Cortex of kidney (tissue), 1 donor: ENCODE measurements at places on chromosomes 2 and 18.

GRCh38 chr18:4908328-4908727, 288.7 kb downstream of the AKAIN1 start:
- no peak for DNase-seq

- DNase-seq, result no peak
Observed at GRCh38 chr18:75981102-75981501, 513.9 kb downstream of the ZNF516 start.

GRCh38 chr2:239324456-239324855, 76.4 kb downstream of the HDAC4 start:
- no peak for DNase-seq

DNA sequence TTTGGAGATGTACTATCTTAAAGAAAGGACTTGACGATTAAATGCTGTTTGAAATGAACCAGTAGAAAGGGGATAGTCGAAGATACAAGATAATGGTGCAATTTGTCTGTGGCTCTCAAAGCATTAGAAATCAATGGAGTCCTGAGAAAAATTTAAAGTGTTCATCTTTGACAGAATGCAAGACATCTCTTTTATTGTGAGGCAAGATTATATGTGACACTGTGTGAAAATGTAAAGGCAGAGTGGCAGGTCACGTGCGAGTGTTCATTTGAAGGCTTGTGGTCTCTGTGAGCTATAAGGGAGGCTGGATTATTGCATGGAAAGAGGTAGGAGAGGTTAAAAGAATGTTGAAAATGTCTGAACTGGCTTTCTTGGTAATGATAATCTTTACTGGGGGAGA, 709.2 kb downstream of the DSC3 start:
- no peak for DNase-seq

DNA sequence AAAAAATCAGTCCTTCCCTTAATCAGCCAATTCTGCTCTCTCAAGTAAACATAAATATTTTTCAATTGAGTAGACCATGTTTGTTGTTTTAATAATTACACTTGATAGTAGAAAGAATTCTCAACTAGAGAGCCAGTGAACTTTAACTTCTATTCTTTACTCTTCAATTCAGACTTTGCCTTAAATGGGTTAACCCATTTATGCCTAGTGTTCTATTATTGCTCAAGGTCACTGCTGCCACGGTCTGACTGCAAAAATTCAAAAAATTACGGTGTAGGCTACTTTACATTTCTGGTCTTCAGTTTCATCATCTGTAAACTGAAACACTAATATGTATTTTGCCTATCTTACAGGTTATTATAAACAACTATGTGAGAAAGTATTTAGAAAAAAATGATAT, 103.1 kb downstream of the TLK1 start:
- DNase-seq, result no peak

DNA sequence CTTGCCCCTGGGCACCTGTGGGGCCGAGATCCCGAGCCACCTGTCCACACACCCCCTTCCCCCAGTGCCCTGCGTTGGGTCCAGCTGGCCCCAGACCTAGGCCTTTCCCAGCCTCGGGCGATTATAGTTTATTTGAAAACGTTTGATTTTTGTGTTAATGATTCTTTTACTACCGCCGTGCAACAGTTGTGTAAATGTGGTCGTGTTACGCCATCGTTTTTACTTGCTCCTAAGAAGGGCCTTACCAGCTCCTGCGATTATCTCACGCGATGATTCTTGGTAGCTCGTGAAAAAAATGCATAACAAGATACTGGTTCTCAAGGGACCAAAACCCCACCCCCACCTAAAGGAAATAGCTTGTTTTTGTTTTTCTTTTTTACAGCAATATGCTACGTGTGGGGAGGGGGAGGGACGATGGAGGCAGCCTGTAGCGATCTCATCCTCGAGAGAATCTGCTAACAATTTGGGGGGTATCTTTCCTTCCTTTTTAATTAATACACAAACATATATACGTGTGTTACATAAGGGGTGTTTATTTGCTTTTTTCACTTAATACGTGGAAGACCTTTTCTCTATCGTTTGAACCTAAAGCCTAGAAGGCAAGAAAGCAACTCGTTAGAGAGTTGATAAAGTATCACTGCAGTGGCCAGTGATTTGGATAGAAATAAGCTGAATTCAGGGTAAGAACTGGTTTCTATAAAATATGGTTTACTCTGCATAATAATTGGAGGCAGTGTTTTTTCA, 1.0 kb downstream of the ZDBF2 start:
- DNase-seq, result no peak

DNA sequence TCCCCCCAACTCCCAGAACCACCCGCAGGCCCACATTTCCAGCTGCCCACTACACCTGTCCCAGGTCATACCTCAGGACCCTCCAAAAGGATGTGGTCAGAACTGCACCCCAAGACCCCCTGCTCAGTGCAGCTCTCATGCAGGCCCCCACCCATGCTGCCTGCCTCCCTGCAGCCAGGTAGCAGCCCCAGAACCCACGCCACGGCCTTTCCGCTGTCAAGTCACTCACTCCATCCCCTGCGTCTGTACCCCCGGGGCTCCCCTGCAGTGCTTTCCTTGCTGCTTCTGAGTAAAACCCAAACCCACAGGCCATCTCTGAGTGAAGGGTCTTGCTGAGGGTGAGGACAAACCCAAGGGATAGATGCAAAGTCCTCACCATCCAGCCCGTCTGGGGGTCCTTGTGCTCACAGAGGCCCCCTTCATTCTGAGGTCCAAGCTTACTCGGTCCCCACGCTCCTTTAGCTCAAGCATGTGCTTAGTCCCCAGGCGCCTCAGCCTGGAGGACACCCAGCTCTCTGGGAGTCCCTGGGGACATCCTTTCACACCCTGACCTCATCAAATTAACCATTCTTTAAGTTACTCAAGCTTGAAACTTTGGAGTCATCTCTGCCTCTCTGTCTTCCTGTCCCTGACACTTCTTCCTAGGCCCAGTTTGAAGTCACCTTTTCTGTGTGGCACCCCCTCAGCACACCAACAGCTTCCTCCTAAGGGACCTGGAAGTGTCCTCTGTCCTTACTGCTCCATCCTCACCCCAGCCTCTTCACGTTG, 130.1 kb downstream of the SMAD7 start:
- no peak for DNase-seq

DNA sequence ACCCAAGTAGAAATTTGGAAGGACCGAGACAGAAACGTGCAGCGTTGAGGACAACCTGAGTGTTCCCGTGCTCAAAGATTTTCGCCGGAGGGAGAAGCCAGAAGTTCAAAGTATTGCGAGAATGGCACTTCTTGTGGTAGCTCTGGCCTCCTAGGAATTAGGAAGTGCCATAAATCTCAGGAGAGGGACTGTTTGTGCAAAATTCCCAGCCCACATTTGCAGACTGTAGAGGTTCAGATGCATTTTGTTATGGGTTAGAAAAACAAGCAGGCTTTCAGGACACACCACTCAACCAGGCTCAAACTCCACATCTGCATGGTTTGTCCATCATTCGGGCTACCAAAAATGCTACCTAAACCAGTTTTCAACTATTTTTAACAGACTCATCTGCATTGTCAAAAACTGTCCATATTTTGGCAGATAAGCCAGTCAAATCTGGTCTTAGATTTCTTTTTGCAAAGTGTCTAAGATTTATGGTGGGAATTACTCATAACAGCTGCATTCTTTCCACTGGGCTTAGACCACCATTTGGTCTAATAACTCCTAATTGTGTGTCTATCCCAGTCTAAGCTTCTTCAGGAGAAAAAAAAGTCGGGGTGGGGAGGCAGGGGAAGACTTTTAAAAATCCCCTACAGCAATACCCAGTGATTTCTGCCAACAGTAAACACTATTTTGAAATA, 422.9 kb downstream of the ARHGAP15 start:
- no peak for DNase-seq

GRCh38 chr2:74915743-74916142, 42.7 kb upstream of the POLE4 start:
- no peak for DNase-seq

- DNase-seq, result no peak
Observed at GRCh38 chr2:188668017-188668680, 306.0 kb upstream of the COL3A1 start.

DNA sequence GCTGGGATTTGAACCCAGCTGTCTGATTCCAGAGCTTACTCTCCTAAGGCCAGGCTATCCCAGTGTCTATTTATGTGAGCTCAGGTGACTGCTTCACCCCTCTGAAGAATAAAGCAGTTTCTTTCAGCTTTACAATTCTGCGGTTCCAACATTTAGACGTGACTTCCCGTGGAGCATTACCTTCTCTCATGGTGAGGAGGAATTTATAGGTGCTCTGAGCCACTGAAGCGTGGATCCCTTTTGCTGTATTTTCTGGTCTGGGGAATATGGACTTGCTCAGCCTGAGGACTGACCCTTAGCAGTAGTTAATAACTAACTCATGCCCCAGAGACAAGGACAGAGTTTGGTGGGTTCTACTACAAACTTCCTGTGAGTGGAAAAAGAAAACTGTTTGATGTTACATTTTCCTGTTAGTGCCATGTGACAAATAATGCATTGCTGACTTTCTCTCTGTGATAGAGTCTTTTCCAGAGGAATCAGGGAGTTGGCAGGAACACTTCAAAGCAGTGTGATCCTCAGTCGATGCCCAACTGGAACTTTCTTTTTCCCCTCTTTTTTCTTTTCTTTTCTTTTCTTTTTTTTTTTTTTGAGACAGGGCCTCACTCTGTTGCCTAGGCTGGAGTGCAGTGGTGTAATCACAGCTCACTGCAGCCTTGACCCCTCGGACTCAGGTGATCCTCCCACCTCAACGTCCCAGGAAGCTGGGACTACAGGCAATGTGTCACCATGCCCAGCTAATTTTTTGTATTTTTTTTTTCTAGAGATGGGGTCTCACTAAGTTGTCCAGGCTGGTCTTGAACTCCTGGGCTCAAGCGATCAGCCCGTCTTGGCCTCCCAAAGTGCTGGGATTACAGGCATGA, 21.9 kb downstream of the CASP10 start:
- DNase-seq, result no peak

DNA sequence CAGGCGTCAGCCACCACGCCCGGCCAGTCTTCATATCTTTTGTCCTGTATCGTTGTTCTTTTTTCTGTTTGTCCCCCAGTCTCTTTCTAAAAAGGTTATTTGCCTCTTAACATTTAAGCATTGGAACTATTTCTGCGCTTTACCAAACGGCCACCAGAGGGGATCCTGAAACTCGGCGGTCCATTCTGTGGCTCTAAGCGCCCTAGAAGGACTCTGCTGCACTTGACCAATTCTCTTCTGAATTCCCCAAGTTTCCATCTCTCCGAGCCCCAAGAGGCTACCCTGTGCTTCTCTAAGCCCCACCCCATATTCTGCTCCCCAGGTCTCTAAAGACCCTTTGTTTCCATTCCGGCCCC, 33.1 kb upstream of the REG3G start:
- DNase-seq, result no peak

DNA sequence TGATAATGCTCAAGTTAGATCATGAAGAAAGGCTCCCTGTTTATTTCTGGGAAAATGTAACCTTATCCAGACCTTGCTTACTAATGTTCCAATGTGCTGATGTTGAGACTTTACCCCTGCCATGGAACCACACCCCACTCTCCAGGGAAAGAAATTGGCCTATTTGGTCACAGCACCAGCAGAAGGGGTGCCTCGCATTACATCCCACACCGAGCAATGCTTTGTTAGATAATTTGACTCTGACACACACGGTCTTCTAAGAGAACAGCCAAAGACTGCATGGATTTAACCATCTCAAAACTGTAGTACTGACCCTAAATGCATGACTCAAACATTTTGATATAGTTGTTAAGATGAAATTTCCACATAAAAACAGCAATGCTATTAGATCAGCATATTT, 152.1 kb upstream of the CCDC150 start:
- DNase-seq, result no peak

DNA sequence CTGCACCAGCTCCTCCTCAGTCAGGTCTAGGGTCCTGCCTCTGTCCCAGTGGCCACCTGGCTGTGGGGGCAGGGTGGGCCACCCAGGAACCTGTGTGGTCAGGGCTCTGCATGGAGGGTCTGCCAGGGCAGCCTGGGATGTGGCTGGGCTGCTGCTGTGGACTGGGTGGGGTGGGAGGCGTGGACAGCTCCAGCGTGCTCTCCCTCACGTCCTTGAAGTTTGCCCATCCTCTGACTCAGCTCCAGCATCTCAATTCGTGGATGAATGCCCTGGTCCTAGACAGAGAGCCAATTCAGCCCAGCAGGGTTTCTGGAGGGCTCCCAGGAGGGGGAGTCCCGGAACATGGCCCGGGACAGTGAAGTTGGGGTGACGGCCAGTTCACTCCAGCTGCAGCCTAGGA, 64.3 kb upstream of the EPAS1 start:
- no peak for DNase-seq

DNA sequence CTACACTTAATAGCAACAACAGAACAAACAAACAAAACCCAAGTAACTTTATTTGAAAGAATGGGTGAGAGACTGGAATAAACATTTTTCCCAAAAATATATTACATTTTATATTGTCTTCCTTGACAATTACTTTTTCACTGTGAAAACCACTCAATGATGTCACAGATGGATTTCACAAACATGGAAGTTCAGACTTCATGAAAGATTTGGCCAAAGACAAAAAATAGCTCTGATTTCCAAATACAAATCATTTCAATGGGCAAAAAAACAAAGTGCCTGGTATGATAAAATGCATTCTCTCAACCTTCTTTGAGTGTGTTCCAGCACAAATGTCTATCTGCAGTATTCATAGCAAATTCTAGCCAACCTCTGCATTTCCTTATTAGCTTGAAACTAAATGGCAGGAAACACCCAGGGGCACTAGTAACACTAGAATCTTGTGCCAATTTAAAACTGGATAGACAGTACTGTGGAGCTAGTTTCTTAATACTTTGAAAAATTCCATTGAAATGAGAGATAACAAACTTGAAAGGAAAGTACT, 28.5 kb upstream of the NAPG start:
- no peak for DNase-seq

- DNase-seq, result no peak
Observed at GRCh38 chr18:172361-172760, 14.0 kb downstream of the USP14 start.

GRCh38 chr18:76488190-76488589, 6.9 kb downstream of the ZNF516 start:
- DNase-seq, result no peak

DNA sequence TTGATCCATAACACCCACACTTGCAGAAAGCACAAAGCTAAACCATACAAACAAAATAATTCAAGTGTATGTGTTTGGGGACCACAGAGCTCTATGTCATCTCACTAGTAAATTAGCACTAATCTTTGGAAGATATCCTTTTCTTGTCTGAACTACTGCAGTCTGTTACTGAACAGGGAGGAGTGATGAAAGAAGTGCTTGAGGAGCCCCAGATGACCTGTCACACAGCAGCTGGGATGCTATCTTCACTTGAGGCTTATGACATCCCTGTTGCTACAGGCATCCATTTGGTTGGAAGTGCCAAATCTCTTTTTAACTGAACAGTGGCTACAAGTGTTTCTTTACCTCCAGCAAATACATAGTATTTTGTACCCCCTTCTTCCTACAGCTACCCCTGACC, 386.3 kb upstream of the CHAC2 start:
- no peak for DNase-seq

DNA sequence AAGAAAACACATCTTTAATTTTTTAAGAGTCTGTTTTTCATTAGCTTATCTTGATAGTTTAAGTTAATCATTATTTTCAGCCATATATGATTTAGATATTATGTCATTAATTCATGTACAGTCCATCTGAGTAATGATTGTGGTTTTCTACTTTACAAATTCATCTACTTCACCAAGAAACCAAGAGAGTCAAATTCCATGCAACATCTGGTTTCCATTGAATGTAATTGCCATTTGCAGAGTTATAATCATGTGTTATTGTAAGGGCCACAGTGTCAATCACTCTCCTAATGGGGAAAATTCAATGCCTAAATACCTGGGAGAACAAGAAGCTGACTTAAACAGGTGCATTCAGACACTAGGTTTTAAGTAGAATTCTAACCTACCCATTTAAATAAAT, 217.2 kb upstream of the OSR1 start:
- DNase-seq, result no peak

GRCh38 chr2:109663721-109664120, 49.6 kb downstream of the SOWAHC start:
- no peak for DNase-seq
